ENCODE measurements at places on chromosomes 2 and 18.
A peak's percentile ranks its signal among the peaks of the same experiment; 100 is the strongest.

- no peak for DNase-seq
These were observed 28.4 kb downstream of the M1AP start for GRCh38 chr2:74619651-74620297.

- no peak for DNase-seq
These were observed 456.6 kb upstream of the ID2 start for GRCh38 chr2:8225266-8225665.

DNA sequence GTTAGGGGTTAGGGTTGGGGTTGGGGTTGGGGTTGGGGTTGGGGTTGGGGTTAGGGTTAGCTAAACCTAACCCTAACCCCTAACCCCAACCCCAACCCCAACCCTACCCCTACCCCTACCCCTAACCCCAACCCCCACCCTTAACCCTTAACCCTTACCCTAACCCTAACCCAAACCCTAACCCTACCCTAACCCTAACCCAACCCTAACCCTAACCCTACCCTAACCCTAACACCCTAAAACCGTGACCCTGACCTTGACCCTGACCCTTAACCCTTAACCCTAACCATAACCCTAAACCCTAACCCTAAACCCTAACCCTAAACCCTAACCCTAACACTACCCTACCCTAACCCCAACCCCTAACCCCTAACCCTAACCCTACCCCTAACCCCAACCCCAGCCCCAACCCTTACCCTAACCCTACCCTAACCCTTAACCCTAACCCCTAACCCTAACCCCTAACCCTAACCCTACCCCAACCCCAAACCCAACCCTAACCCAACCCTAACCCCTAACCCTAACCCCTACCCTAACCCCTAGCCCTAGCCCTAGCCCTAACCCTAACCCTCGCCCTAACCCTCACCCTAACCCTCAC lies 24.1 kb upstream of the RABL2A start:
- no peak for DNase-seq

DNA sequence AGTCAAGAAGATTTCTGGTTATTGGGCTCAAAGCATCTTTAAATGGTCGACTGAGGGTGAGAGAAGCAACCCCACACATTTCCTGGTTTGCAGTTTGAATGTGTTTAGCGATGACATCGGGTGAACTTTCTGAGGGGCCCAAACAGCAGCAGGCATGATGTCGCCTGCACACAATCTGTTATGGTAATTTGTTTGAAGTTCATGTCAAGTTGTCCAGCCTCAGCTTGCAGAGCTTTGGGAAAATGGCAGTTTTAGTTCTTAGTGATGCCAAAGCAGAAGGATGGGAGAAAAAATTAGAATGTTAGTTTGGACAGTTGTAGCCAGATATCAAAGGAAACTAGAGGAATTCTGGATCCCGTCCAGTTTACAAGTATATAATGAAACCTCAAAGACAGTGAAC lies 284.6 kb downstream of the MBD5 start:
- DNase-seq, result no peak

GRCh38 chr2:133945089-133945488 lies 308.8 kb upstream of the MGAT5 start:
- no peak for DNase-seq

- peak; percentile 11 for DNase-seq
These were observed 199.8 kb downstream of the CLIP4 start for GRCh38 chr2:29314816-29315571.

DNA sequence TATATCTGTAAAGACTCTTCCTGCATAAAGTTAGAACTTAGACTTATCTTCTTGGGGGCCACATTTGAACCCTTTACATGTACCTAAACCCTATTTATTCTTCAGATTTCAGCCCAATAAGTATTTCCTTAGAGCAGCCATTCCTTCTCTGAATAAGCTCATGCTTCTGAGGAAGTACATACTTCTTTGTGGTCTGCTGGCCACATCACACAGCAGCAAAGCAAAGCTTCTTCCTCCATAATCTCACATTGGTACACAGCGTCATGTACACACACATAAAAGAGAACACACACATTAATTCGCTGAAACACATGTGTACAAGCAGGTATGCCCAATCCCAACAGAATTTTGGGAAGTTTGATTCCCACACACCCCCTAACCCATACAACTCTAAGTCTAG lies 331.0 kb downstream of the CDH2 start:
- DNase-seq, result no peak

- DNase-seq, result no peak
These were observed 94.4 kb downstream of the UXS1 start for GRCh38 chr2:106099691-106100090.

DNA sequence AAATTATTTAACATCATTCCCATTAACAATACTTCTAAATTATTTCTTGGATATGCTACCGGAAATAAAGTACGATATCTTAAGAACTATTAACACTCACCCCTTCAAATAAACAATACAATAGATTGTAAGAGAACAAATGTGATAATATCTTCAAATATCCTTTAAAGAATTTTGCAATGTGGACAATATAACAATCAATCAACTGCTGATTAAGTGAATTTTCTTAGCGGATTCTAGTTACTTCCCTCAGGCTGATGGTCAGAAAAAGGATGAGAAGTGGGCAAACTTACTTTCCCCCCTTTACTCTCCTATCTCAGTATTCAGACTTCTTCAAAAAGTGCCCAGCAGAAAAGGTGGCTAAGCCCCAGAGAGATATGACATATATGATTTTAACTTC lies 10.8 kb downstream of the NFE2L2 start:
- DNase-seq, result no peak

DNA sequence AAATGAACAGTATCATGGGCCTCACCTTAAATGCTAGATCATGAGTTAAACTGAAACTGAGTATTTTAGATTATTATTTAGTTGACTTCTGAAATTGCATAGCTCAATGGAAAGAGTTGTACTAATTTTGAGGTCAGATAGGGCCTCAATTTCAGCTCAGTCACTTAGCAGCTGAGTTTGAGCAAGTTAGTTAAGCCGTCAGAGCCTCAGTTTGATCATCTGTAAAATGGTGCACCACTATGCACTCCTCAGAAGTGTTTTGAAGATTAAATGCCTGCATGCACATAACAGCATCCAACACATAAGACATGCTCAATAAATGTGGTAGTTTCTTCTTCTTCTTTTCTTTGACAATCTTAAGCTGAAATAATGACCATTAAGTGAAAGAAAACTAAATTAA lies 38.2 kb upstream of the ASNSD1 start:
- DNase-seq, result no peak

- no peak for DNase-seq
These were observed 107.9 kb downstream of the PTGR3 start for GRCh38 chr18:75100832-75101630.

GRCh38 chr2:53913721-53914120 lies 54.0 kb upstream of the GPR75 start:
- DNase-seq, result no peak

GRCh38 chr2:197168705-197169104 lies 141.9 kb downstream of the ANKRD44 start:
- DNase-seq, result peak; percentile 67

GRCh38 chr2:189613650-189614420 lies 33.2 kb upstream of the SLC40A1 start:
- DNase-seq, result no peak

GRCh38 chr2:75788154-75788553 lies 77.4 kb upstream of the GCFC2 start:
- DNase-seq, result no peak

- DNase-seq, result no peak
These were observed 383.7 kb downstream of the ZNF521 start for GRCh38 chr18:24968238-24968775.

DNA sequence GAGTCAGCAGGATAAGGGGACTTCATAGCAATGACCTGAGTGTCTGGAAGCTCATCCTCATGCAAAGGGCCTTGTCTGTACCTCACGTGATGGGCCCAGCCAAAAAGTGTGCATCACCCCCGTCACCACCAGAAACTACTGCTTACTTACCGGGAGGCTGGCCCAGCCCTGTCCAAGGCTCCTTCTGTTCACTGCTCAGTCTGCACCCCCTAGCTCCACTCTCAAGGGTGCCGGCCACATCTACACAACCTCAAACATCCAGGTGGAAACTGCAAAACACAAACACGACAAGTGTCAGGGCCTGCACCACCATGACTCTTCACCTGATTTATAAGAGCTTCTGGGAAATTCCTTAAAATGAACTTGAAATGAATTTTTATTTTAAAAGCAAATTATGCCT lies 55.1 kb downstream of the ADD2 start:
- DNase-seq, result no peak

DNA sequence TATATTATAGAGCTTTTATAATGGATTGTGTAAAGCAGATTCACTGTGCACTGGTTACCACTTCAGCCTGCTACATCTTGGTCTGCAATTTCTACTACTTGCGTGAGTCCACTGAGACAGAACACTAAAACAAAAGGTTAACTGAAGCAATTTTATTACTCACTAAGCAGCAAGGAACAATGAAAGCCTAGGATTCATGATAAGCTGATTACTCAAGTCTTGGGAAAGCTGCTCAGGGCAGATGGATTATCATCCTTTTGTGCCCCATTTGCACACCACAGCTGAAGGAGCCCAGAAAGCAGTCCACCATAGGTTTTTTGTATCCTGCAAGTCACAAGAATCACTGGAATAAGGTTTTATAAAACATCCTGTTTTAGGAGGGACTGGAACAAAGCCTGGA lies 1215.2 kb upstream of the TMEFF2 start:
- DNase-seq, result no peak

GRCh38 chr2:148023861-148024260 lies 3.0 kb downstream of the MBD5 start:
- DNase-seq, result no peak
